ENCODE measurements at places on chromosomes 2 and 18.
A peak's percentile ranks its signal among the peaks of the same experiment; 100 is the strongest.

DNA sequence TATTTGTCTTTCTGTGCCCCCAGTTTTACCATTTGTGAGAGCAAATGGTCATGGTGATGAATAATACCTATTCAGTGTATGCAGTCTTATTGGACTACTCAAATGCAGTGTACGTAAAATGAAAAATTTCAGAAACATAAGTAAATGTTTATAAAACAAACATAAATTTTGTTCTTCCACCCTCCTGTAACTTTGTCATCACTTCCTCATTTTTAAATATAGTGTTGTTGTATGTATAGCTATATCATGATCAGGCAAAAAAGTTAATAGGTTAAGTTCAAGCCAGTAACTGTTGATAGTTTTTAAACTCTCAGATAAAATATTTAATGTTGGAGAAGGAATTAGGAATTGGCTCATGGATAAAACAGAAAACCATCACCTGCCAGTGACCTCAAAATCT lies 93.2 kb downstream of the KLF7 start:
- no peak for DNase-seq

DNA sequence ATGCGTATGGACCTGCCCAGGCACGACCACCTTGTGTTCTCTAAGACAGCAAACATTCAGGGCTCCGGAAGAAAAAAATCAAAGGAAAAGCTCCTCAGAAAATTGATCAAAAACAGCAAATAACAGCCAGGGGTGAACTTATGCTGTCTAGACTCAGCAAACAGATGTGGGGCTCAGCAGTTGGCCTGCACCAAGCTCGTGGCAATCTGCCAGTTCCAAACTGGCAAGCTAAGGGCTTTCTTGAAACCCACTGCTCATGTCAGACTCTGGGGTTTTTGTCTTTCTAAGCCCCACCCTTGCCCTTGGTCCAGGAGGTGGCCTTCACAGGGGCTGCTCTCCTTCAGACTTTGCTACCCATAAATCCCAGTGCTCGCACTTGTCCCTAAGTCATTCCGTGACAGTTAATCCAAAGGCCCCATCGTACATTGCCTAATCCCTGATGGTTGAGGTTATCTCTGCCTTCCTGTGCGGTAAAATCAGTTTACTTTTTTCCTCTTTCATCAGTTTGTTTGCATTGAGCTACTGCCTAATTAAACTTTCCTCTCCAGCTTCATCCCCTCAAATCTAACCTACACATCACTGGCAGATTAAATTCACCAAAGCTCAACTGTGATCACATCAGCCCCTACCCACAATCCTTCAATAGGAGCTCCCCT lies 408.0 kb downstream of the LRATD1 start:
- DNase-seq, result no peak

DNA sequence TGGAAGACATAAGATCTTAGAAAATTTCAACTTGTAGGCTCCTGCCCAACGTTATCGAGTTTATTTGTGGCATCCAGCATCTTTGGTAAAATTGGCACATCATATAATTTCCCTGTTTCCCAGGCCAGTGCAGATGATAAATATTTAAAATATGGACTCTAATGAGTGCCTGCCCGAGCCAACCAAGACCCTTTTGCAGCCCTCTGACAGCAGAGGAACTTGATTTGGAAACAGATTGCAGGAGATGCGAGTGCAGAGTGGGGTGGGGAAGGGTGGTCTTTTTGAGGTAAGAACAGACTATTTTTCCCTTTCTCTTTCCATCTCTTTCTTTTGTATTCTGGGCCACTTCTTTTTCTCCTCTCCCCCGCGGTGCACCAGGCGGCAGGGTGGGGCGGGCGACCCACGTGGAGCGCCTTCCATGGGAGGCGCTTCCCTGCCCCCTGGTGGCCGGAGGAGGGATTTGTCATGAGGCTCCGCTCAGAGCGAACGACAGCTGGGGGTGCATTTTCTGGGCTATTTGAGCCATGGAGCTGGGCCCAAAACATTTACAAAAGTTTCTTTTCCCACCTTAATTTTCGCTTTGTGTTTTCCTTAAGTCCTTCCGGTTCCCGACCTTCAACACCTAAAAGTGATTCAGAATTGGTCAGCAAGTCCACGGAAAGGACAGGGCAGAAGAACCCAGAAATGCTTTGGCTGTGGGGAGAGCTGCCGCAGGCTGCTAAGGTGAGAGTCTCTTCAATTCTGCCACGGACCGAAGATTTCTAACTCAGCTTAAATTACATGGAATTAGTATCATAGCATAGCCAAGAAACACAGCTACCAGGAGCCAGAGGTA lies 32.7 kb downstream of the LPIN1 start:
- DNase-seq, result peak; percentile 71

DNA sequence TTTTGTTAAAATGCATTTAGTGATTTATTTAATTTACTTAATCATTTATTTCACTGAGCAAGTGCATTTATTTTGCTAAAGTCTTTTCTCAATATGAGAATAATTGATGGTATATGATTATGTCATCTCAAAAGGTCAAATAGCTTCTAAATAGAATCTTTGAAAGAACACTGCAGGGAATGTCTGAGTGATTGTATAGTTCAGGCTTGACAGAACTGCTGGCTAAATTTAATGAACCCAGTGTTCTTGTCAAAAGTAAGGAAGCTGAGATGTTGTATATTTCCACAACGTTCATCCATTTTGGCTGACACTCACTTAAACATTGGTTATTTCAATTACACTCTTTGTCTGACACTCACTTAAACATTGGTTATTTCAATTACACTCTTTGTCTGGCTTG lies 39.3 kb upstream of the CDH7 start:
- DNase-seq, result no peak

GRCh38 chr2:212330263-212330662 lies 208.3 kb downstream of the ERBB4 start:
- no peak for DNase-seq

DNA sequence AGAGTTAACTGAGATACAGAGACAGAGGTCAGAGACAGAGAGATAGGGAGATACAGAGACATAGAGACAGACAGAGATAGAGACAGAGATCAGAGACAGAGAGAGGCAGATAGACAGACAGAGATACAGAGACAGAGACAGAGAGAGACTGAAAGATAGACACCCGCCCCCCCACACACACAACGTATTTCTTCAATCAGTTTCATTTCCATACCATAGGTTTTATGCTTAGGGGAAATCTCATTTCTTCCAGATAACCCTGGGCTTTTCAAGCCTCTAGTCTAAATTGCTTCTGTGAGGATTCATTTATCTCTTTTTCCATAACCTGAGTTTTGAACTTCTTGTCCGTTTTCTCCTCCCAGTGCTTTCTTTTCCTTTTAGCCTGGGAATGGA lies 94.6 kb downstream of the CD8B2 start:
- DNase-seq, result no peak

DNA sequence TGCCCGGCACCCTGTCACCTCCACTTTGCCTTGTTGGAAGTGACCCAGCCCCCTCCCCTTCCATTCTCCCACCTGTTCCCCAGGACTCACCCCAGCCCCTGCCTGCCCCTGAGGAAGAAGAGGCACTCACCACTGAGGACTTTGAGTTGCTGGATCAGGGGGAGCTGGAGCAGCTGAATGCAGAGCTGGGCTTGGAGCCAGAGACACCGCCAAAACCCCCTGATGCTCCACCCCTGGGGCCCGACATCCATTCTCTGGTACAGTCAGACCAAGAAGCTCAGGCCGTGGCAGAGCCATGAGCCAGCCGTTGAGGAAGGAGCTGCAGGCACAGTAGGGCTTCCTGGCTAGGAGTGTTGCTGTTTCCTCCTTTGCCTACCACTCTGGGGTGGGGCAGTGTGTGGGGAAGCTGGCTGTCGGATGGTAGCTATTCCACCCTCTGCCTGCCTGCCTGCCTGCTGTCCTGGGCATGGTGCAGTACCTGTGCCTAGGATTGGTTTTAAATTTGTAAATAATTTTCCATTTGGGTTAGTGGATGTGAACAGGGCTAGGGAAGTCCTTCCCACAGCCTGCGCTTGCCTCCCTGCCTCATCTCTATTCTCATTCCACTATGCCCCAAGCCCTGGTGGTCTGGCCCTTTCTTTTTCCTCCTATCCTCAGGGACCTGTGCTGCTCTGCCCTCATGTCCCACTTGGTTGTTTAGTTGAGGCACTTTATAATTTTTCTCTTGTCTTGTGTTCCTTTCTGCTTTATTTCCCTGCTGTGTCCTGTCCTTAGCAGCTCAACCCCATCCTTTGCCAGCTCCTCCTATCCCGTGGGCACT lies 4.5 kb downstream of the RETREG2 start:
- DNase-seq, result no peak

- no peak for DNase-seq
These were observed 29.9 kb upstream of the ALKAL2 start for GRCh38 chr2:317501-318424.

DNA sequence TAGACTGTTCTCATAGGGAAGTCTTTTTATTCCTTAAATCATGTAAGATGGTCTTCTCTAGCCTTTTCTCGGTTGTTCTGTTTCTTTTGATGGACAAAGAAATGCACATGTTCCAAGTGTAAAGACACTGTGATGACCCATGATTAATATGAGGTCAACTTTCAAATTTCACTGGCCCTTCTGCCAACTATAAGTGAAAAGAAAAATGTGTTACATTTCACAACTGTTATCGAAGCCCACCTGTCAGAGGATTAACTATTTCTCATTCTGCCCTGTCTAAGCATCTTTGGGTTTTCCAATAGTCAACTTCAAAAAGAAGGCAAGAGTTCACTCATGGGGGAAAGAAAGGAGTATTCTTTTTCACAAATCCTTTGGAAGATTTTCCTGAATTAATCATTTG lies 3.3 kb downstream of the RDH14 start:
- DNase-seq, result no peak

DNA sequence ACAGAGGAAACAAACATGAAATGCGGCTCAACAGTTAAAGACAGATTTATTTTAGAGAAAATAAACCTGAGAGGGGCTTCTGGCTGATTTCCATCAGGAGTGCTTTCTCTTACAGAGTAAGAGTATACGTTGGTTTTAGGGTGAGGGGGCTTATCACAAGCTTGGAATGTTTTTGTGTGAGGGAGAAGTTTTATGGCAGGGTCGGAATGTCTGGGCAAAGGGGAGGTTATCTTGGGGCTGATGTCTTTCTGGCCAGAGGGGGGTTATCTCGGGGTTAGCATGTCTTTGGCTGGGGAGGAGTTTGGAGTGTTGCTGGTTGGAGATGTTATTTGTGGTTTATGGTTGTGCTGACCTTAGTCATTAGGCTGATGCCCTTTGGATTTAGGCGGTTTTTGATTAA lies 22.1 kb downstream of the PTRHD1 start:
- no peak for DNase-seq

GRCh38 chr2:218194880-218195279 lies 22.1 kb upstream of the ARPC2 start:
- no peak for DNase-seq

- DNase-seq, result no peak
These were observed 10.2 kb downstream of the IL1F10 start for GRCh38 chr2:113077921-113078320.

- DNase-seq, result no peak
These were observed 317.0 kb upstream of the GCFC2 start for GRCh38 chr2:76027761-76028160.

DNA sequence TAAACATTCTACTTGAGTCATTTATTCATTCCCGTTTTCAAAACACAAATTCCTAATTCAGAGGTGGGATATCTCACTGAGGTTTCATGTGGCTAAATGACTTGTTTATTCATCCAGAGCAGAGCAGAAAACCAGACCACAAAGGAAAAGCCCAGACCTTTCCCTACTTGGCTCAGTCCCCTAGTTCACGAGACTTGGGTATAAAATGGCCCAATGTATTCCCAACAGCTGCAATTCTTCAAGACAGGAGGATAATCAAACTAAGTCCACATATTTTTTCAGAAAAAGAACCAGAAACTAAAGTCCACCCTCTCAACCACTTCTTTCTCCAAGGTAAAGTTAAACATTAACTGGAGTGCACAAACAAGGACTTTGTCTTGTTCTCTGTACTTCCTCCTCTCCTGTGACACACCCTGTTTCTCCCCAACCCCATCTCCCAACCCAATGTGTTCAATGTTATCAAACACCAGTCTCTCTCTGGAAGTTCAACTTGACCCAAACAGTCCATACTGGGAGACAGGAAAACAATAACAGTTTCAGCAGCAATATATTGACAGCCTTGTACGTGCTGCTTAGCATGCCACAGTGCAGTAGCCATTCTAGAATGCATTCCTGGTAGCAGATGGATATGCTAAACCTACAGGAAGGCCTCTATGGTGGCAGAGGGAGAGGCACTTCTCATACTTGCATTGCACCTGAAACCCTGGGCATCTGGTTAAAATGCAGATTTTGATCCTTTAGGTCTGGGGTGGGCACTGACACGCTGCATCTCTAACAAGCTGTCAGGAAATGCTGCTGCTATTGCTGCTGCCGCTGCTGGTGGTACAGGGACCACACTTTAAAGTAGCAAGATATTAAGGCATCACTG lies 110.7 kb downstream of the INO80D start:
- no peak for DNase-seq

GRCh38 chr2:75162897-75163296 lies 36.4 kb downstream of the TACR1 start:
- no peak for DNase-seq

GRCh38 chr2:18722101-18722500 lies 132.7 kb upstream of the NT5C1B start:
- no peak for DNase-seq

GRCh38 chr18:48776641-48777025 lies 174.1 kb downstream of the SMAD7 start:
- no peak for DNase-seq

GRCh38 chr18:2147476-2148230 lies 423.7 kb downstream of the METTL4 start:
- no peak for DNase-seq

DNA sequence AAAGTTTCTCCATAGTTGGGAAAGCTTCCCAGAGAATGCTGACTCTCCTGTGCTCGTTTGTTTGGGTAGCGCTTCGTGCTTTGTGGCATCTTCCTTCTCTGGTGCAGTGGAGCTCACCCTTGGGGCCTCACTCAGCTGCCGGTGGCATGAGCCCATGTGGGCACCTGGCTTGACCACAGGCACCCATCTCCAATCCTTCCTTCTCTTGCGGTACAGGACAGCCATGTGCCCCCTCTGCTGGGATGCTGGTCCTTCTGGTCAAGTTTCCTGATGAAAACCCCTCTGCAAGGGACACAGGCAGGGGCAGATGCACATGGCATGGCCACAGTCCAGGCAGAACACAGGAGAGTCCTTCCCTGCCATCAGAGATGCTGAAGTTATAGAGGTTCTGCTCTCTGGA lies 555.9 kb upstream of the HS6ST1 start:
- no peak for DNase-seq

DNA sequence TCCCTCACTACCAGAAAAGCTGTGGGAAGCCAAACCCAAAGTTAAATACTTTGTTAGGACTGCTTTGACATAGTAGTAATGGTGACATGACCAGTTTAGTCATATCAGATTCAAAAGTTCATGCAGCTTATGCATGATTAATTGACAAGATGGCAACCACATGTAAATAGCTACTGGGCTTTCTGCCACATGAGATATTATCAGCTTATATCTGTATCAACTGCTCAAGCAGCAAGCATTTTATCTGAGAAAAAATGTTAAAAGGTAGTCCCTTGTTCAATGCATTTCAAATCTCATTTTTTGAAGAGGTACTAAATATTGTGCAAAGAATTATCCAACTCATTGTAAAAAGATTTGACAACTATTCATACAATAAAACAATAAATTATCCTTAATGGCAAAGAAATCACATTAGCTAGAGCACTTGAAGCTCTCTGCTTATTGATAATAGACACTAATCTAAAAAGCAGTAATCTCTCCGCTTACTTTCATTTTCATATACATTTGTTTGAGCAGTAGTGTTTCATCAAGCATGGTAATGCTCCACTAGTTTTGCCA lies 993.6 kb upstream of the NXPH2 start:
- DNase-seq, result no peak
